ENCODE measurements at places on chromosomes 5 and 9. TPM values are rescaled to one million over a fixed set of nuclear protein-coding genes. Genes with fewer than 3 reads are reported as not detected.

- DNase-seq = no peak
Observed at GRCh38 chr9:121700832-121701419, 49.5 kb downstream of the DAB2IP start.

DNA sequence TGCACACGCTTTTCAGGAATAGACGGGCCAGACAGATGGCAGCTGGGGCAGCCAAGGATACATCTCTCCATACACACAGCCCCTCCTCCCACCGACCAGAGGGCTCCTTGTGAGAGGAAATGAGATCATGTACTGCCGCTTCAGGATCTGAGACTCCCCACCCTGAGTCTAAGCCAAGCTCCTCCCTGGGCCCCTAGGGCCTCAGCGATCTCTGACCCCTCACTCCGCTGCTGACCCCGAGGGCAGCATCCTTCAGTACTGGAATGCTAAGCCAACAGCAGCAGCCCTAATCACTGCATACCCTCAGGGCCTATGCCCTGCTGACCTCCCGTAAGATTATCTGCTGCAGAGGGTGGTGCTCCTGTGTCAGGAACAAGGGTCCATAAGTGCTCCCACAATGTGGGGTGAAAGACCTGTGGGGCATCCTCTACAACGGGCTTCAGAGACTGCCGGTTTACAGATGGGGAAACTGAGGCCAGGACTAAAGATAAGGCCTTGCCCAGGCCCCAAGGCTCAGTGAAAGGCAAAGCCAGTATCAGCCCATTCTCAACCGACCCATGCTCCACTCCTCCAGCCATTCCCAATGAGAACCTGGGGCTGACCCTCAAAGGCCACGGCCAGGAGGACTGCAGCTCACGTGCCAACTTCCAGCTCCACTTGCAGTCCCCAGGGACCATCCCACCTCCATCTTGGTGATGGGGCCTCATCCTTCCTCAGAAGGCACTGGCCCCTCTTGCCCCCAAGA is 37.5 kb downstream of the BICD2 start:
- DNase-seq = no peak

Gene TCF7
- 0.81 TPM for total RNA-seq

GRCh38 chr9:122059955-122060324 is 33.2 kb downstream of the TTLL11 start:
- no peak for DNase-seq

Gene GABRA6
- not detected for total RNA-seq

GRCh38 chr9:28927691-28928090 is 1354.4 kb upstream of the C9orf72 start:
- no peak for DNase-seq

DNA sequence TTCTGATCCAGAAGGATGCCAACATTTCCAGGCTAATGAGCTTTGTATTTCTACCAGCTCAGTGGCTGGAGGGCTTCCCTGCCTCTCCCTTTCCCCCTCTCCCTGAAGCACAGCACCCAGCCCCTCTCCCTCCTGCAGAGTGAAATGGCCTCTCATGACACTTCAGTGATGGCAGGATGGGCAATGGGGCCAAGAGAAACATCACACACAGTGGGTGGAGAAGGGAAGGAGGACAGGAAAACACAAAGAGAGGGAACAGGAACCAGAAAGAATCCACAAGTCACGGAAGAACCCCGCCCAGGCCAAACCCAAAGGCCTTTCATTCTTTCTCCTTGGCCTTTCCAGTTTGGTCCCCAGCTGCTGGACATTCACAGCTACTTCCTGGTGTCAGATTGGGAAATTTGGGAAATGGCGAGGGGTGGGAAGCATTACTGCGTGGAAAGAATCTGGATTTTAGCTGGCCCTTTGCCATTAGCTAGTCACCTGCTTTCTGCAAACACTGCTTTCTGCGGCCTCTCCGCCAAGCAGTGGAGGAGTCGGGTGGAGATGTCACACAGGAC is 82.6 kb downstream of the GLDC start:
- DNase-seq = no peak

- DNase-seq = peak; percentile 67
Observed at GRCh38 chr5:65480306-65480865, 1.3 kb downstream of the ADAMTS6 start.

Gene BTNL8
- total RNA-seq = under 0.01 TPM

DNA sequence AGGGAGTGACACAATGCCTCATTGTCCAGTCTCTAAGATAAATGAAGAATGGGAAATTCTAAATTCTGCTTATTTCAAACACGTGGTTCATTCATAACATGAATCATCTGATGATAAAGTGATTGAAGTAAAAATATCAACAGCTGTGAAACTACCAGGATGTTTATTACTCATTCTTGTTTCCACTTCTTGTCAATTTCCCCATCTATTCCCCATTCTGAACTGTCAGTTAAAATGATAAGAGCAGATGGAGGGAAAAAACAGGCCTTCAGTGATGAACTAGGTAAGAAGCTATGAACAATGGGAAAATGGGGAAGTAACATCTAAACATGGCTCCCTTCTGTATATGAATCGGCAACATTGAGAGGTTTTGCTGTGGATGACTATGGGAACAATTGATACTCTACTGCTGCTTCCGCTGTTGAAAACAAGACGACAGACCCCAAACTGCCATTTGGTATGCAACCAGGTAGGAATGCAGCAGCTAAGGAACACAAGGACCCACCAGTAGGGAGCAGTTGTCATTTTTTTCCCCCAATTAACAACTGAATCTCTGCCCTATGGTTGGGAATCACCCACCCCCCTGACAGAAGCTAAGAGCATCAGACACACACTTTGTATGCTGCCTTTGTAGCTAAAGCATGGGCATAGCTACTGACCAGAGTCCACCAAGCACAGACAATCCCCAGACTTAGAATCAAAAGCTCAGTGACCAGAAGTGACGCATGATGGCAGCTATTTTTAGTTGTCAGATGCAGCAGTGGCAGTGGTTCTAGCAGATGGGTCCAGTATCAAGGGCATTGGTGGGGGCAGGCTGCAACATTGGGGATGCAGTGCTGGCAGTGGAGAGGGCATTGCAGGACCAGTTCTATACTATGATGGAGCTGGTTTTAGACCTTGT is 52.9 kb upstream of the ZNF366 start:
- no peak for DNase-seq

Gene GABRA1
- total RNA-seq = not detected

Gene ZNF608
- 5.9 TPM for total RNA-seq

GRCh38 chr9:18479405-18479804 is 5.5 kb downstream of the ADAMTSL1 start:
- DNase-seq = no peak

GRCh38 chr9:133539991-133540697 is 5.6 kb downstream of the ADAMTSL2 start:
- DNase-seq = peak; percentile 34

- no peak for DNase-seq
Observed at GRCh38 chr9:131826966-131827525, 87.2 kb upstream of the RAPGEF1 start.

Gene SARDH
- 10.5 TPM for total RNA-seq

Gene ENC1
- total RNA-seq = 3.5 TPM

GRCh38 chr5:172816925-172817562 is 17.0 kb upstream of the ERGIC1 start:
- DNase-seq = no peak

DNA sequence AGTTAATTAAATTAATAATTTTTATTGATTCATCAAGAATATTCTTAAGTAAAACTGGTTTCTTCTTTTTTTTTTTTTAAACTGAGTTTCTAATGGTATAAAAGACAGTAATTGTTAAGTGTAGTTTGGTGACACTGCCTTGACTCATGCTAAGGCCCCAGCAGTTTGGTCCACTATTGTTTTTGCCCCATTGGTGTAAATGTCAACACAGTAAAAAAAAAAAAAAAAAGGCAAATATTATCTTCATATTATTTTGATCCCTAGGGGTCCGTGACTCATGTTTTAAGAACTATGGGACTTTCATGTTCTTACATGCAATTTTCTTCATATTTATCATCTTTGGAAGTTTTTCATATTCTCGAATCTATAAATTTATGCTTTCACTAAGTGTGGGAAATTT is 29.2 kb upstream of the JAK2 start:
- DNase-seq = no peak

Gene SPTAN1
- 140 TPM for total RNA-seq

DNA sequence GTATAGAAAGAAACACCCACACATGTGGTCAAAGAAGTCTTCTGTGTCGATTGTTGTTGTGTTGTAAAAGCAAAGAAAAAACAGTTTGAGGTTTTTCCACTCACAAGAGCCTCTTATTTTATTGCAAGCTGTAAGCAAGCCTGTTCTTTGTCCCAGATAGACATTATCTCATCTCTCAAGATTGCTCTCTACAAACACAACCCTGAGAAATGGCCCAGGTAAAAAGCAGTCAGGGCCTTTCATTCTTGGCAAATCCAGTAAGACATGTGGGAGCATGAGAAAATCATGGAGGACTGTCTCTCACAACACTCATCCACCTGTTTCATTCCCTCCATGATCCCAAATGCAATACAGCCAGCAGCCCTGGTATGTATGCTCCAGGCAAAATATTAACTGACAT is 286.6 kb upstream of the POU5F2 start:
- no peak for DNase-seq

GRCh38 chr5:95087816-95088317 is 197.0 kb downstream of the MCTP1 start:
- no peak for DNase-seq

GRCh38 chr5:39906146-39906545 is 481.4 kb upstream of the DAB2 start:
- no peak for DNase-seq

DNA sequence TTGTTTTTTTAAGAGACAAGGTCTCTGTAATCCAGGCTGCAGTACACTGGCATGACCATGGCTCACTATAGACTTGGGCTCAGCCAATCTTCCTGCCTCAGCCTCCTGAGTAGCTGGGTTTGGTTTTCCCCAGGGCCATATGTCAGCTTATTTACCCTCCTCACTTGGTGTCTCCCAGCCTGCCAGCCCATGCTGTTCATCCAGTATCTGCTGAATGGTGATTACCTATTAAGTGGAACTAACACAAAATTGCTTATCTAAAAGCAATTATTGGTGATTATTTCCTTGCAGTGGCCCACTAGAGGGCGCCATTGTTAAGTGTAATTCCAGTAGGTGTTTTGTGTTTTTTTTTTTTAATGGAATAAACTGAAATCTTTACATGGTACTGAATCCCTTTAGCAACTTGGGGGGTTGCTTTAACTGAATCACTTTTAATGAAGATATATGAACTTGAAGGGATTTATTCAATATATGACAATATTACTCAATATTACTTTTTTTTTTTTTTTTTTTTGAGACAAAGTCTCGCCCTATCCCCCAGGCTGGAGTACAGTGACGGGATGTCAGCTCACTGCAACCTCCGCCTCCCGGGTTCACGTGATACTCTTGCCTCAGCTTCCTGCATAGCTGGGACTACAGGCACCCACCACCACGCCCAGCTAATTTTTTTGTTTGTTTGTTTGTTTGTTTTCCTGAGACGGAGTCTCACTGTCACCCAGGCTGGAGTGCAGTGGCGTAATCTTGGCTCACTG is 13.8 kb downstream of the EXOSC2 start:
- peak; percentile 71 for DNase-seq

DNA sequence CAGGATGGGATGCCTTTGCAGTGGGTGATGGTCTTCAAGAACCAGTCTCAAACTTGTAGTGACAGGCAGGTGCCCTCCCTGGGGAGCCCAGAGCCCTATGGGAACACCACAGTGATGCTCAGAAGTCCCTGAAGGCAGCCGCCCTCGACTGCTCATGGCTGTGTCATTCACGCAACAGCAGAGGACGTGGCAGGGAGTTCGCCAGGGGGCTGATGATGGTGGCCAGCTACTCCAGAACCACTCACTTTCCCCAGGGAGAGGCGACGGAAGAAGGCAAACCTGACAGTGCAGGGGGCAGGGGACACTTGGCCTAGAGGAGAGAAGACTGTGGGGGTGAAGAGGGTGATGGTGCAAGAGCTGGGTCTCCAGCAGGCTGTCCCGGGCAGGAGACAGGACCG is 4.0 kb downstream of the IL13 start:
- no peak for DNase-seq

- DNase-seq = no peak
Observed at GRCh38 chr5:168020542-168021294, 270.7 kb upstream of the WWC1 start.

GRCh38 chr5:81924442-81924841 is 47.4 kb upstream of the ATG10 start:
- no peak for DNase-seq

DNA sequence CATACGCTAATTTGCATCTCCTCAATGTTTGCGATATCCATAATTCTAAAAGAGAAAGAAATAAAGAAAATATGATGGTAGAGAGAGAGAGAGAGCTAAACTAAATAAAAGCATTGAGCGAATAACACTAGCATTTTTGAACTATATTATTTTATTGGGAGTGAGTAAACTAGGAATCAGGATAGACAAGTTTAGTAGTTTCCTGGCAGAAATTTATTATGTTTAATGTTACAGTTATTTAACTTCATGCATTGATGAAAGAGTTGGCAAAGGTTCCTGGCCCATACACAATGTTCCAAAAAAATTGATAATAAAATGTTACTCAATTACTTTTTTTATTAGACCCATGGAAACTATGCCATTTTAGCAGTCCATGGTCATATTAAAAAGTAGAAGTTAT is 1708.2 kb upstream of the CDH6 start:
- no peak for DNase-seq

- DNase-seq = no peak
Observed at GRCh38 chr5:114789773-114790402, 379.8 kb downstream of the TRIM36 start.

DNA sequence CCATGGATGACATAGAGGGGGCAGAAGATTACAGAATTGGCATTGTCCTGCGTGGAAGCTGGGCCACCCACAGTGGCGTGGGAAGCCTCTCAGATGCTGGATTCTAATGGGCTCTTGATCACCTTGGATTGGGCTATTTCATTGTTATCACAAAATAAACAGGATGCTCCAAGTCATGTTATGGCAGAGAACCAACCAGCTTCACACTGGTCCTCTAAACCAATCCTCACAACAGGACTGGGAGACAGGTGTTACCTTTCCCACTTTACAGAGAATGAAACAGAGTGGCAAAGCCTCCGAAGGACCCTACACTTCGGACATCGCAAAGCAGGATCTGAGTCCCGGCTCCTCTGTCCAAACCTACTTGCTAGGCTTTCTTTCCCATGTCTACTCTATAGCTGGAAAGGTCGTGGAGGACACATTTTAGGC is 455 bp upstream of the SMIM3 start:
- DNase-seq = no peak

All from hematopoietic multipotent progenitor cell (in vitro differentiated cells).